Fibroblast of mammary gland (primary cell): ENCODE measurements at places on chromosomes 2 and 18.

- DNase-seq = peak; percentile 97
Measured at GRCh38 chr2:7692657-7693161, 775.5 kb downstream of the RNF144A start.

GRCh38 chr2:148967578-148967977 lies 70.9 kb upstream of the LYPD6B start:
- peak; percentile 10 for DNase-seq

DNA sequence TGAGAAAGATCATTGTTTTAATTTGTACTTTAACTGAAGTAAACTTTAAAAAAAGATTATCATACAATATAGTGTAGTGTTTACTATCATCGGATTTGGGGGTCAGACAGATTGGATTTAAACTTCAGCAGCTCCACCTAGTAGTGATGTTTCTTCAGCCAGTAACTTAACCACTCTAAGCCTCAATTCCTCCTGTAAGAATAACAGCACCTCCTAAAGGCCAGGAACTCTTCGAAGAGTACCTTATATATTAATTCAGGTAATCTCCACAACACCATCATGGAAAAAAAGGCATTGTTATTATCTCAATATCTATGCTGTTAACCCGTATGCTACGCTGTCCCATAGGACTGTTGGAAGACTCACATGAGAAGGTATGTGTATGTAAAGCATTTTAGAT lies 69.0 kb upstream of the DLGAP1 start:
- no peak for DNase-seq

DNA sequence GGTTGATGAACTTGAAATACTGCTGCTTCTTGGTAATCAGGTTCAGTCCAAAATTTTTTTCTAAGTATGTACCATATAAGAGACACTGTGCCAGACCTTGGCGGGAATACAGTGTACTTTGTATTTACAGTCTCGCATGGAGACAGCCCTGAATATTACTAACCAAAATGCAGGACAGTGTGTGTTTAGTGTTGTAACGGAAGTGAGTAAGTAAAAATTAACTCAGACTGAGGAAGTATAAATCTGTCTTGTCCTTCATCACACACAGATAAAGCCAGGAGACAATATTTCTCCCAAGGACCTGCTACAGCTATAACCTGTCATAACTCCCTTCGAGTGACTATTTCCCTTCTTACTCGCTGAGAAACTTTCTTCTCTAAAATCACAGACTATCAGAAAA lies 76.9 kb downstream of the ACTR3 start:
- DNase-seq = peak; percentile 32

DNA sequence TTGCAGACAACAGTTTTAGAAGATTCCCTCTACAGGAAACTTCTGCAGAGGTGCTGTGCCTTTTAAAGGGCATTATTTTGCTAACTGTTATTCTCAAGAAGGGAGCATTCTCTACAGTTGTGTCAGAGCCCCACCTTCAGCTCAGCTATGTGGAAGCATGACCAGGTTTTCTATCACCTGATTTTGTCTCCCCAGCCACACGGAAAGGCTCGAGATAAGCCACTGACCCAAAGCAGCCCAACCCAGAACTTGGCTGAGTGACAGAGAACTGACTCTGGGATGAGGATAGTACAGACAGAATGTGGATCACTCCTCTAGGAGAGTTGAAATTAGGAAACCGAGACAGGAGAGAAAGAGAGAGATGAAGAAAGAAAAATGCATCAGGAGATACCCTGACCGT lies 10.7 kb downstream of the COL4A4 start:
- no peak for DNase-seq

DNA sequence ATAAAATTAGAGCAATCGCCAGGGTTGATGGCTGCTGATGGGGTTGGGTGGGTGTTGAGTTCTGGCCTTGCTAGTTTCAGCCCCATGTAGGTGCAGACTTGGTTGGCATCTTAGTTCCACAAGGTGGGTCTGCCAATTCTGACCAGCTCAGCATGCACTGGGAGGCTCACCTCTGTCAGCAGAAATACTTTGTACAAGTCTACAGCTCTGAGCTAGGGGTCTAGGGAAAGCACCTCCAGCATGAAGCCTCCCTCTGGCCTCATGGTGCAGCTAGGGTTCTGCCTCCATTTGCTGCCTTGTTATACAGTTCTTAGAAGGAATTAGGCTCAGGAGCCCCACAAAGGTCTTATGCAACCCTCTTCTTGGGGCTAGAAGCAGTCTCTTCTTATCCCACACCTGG lies 278.9 kb upstream of the HDAC4 start:
- DNase-seq = no peak

DNA sequence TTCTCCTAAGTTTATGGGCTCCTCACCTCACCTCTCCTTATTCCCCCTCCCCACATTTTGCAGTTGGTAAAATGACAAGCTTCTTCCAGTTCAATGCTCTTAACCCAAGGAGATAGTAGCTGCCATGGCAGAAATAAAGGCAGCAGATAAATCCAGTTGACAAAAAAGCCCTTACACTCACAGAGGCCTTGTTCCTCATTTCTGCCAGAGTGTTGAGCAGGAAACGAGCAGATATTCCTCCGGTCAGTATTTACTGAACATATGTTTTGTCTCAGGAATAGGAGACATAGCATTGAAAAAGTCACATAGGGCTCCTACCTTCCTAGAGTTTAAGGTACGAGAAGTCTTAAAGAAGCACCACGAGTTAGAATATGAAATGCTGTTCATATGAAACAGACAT lies 493.7 kb upstream of the TNP1 start:
- no peak for DNase-seq

- no peak for DNase-seq
Measured at GRCh38 chr18:13594551-13594950, 131.8 kb downstream of the FAM210A start.

DNA sequence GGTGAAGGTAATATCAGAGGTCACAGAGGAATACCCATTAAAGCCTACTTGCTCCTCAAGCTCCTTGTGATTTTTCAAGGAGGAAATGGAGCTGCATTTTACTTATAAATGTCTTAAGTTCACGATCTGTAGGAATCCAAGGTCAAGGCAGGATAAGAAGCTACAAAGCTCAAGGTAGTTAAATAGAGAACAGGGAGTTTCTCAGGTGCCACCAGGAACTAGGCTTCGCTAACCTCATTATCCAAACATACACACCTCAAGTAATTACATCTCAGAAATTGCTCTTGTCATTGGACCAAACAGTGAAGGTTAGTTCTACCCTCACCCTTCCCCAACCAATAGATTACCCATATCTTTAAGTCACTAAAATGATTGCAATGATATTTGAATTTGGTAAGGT lies 317.4 kb upstream of the HNRNPA3 start:
- no peak for DNase-seq

DNA sequence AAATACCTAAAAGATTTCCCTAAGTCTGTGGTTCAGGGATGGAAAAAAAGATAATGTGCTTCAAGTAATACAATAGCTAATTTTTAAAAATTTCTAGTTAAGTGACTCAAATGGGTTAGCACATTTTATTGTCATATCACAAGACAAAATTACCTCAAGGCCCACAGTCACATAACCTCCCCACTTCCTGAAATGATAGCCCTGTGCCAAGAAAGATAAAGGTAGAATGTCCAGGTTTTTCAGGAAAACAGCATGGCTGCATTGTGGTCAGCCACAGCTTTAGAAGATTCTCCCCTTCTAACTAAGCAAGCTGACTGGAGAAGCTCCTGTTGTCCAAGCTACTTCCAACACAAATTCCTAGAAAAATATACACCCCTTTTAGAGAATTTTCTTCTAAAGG lies 127.1 kb upstream of the SLC35G4 start:
- no peak for DNase-seq

GRCh38 chr2:173797586-173798263 lies 167.4 kb downstream of the SP3 start:
- DNase-seq = no peak

DNA sequence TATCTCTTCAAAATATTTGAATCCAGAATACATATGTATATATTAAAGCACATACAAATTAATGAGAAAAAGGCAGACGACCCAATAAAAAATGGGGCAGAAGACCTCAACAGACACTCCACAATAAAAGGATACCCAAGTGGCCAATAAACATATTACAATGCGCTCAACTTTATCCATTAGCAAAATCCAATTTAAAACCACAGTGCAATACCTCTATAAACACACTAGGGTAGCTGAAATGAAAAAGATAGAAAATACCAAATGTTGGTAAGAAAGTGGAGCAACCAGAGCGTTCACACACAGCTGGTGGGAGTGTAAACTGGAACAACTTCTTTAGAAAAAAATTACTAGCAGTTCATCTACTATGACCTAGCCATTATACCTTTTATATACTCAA lies 75.3 kb downstream of the CCDC148 start:
- no peak for DNase-seq

DNA sequence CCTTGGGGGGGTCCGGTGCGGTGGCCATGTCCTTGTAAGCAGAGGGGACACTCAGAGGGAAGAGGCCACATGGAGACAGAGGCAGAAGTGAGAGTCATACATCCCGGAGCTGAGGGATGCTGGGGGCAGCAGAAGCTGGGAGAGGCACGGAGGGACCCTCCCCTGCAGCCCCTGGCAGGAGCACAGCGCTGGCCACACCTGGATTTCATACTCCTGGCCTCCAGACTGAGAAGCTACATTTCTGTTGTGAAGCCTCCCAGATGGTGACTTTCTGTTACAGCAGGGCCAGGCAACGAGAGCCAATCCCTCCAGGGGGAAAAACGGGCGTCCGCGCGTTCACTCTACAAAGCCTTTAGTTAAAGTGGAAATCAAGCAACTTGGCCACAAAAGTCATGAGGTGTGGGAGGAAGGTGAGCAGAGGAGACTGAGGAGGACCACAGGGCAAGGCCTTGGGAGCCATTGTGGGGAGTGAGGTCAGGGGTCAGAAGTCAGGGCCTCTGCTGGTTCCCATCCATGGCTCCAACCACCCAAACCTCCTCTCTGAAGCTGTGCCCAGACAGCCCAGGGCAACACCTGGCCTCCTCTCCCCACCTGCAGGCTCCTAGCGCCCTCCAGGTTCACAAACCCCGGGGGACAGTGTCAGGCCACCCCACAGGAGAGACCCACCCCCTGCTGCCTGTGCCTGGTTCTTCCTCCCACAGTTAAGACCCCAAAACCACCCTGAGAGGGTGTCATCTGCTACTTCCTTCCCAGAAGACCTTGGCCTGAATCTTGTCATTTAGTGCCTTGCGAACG lies 4.5 kb upstream of the MBP start:
- DNase-seq = no peak

DNA sequence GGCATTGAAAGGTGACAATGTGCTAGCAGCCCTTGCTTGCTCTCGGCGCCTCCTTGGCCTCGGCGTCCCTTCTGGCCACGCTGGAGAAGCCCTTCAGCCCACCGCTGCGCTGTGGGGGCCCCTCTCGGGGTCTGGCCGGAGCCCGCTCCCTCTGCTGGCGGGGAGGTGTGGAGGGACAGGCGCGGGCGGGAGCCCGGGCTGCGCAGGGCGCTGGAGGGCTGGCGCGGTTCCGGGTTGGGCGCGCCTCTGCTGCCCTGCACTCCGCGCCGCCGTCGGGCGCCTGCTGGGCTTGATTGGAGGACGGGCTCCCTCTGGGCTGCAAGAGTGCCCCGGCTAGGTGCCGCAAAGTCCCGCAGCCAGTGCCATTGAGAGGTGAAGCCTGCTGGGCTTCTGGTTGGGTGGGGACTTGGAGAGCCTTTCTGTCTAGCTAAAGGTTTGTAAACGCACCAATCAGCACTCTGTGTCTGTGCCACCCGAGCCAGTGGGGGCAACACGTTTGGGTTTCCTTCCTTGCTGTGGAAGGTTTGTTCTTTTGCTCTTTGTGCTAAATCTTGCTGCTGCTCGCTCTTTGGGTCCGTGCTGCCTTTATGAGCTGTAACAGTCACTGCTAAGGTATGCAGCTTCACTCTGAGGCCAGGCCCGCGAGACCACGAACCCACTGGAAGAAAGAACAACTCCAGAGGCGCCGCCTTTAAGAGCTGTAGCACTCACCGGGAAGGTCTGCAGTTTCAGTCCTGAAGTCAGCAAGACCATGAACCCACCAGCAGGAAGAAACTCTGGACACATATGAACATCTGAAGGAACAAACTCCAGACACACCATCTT lies 14.8 kb upstream of the IMP4 start:
- peak; percentile 43 for DNase-seq

DNA sequence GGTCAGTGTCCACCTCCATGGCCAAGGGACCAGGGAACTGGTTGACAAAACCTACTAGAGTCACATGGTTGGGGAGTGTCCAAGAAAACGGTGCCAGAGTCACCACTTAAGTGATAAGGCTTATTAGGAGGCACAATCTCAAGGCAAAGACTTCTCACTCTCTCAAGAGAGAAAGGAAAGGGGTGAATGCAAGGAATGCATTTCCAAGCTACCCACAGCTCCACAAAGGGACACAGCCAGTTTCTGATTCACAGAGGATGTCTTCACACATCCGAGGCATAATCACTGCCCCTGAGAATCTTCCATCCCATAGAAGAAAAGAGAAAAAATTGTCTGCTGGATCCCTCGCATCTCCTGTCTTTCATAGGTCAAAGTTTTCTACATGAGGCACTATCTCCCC lies 269.3 kb downstream of the TNS1 start:
- DNase-seq = no peak

DNA sequence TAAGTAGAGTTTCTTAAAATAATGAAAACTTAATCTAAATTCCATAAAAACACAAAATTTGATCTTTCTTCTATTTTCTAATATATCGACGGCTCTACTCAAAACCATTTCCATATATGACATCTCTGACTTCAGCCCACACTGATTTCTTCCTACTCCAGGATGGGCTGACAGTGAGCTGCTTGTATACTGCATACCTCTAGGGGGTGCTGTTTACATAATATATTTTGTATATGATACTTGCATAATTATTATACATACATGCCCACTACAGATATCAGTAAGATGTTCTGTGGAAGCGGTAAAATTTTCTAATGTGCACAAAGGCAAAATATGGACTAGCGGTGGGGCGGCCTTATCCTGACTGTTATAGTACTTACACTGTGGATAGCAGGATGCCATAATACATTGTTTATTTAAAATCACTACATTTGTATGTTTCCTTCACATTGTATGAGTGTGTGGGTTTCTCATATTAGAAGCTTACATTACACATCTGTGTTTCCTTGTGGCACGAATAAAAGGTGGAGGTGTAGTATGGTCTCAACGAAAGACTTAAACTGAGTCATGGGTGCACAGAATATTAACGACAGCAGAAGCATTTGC lies 66.1 kb upstream of the NXPH2 start:
- DNase-seq = peak; percentile 29

DNA sequence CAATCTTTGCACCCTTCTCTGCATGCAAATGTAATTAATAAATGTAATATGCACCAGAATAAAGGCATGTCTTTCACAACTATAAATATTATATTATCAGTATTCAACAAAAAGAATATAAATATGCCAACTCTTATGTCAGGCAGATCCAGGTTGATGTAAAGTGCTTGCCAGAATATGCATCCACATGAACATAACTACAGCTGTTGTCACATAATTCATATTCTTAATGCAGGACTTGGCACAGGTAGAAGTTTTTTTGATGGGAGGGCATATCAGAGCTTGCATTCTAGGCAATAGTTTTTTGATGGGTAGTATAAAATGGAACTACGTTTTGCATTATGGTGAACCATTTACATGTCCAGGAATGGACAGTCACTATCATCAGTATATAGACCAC lies 544.3 kb downstream of the ZNF804A start:
- DNase-seq = no peak
